ENCODE measurements at places on chromosomes 11 and 22.

- DNase-seq = no peak
Observed at GRCh38 chr22:42769574-42770447, 49.1 kb upstream of the A4GALT start.

GRCh38 chr11:61103851-61104423 is 1.6 kb downstream of the CD5 start:
- no peak for DNase-seq

GRCh38 chr11:36425561-36426081 is 84.5 kb downstream of the TRAF6 start:
- DNase-seq = no peak

- no peak for DNase-seq
Observed at GRCh38 chr11:77487790-77488189, 13.9 kb upstream of the PAK1 start.

- DNase-seq = no peak
Observed at GRCh38 chr11:23991165-23991539, 505.7 kb upstream of the LUZP2 start.

- DNase-seq = no peak
Observed at GRCh38 chr11:34941688-34942087, 25.3 kb downstream of the PDHX start.

- DNase-seq = no peak
Observed at GRCh38 chr11:133911171-133911570, 45.6 kb downstream of the IGSF9B start.

All from NT2/D1 (cell line).